A673 (cell line): ENCODE measurements at places on chromosomes 4 and X. TPM values are rescaled to one million over a fixed set of nuclear protein-coding genes. Genes with fewer than 3 reads are reported as not detected.

DNA sequence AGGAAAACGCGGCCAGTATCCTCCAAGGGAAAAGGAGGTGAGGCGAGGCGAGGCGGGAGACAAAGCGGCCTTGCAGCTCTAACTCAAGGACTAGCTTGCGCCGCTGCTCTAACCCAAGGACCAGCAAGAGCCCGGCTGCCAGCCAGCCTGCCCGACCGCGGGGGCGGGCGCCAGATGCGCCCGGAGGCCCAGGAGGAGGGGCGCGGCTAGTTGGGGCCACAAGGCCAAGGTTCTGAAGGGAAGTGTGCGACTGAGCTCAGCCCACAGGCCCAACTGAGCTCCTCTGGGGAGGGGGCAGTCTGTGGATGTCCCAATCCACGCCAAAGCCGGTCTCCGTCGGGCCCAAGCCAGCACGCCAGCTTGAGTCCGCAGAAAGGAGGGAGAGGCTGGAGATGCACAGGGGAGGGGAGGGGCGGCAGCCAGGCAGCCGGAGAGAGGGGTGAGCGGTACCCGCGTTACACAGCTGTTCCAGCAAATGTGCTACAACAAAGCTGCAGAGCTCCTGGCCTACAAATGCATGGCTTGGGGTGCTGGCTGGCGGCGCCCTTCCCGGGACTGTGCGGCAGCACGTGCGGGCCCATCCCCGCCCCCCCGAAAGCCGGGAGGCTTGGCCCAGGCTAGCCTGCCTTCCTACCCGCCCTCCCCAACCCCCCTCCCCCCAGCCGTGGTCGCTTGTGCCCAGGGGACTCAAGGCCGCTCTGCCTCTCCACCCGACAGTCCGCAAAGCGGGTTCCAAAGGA lies 637 bp downstream of the AMER1 start:
- H3K4me1 ChIP-seq = no peaks in the 10 kb centered on the region
- H3K27me3 ChIP-seq = no peaks in the 10 kb centered on the region
- H3K27ac ChIP-seq = peak overlapping the region; percentile 70
- peak overlapping the region; percentile 56 for H3K4me3 ChIP-seq

GRCh38 chr4:1654216-1654955 lies 29.7 kb downstream of the FAM53A start:
- H3K4me1 ChIP-seq = no peaks in the 10 kb centered on the region
- no peak overlapping the region for H3K4me3 ChIP-seq
- DNase-seq = no peak
- no peaks in the 10 kb centered on the region for H3K27me3 ChIP-seq
- H3K27ac ChIP-seq = no peak overlapping the region
- H3K36me3 ChIP-seq = no peaks in the 10 kb centered on the region

The VSIG4 gene
- not detected in 2 replicates for total RNA-seq

The SHISA3 gene
- total RNA-seq = 0.26 and 0.39 TPM in 2 replicates

GRCh38 chr4:7805533-7806337 lies 133.9 kb downstream of the AFAP1 start:
- DNase-seq = peak; percentile 68
- H3K4me1 ChIP-seq = peaks cover 34% of the 10 kb centered on the region
- peak overlapping the region; percentile 62 for H3K27ac ChIP-seq
- H3K4me3 ChIP-seq = no peak overlapping the region
- peaks cover 20% of the 10 kb centered on the region for H3K36me3 ChIP-seq

DNA sequence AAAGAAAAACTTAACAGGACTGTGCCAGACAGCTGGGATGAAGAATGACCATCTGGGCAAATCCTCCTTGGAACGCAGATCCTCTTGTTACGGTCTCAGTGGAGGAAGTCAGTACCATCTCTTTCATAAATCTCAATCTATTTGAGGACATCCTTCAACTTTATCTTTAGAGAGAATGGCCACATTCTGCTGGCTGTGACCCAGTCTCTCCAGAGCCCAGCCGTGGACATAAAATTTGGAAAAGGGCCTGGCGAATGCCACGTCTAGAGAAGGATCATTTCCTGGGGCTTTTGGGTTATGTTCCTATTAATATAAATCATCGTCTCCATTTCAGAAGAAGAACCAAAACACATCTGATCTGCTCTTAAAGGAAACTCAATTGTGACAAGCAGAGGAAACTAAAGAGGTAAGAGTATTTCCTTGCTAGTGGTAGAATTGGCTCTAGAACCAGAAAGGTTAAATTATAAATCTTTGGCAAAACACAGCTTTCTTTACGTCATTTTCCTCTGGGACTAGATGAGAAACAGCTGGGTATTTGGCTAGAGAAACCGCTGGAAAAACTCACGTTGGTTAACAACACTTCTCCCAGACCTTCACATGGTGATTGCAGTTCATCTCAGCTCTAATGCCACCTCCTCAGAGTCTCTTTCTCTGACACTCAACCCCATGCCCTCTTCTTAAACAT lies 164.7 kb downstream of the CHIC2 start:
- H3K27me3 ChIP-seq = no peaks in the 10 kb centered on the region
- DNase-seq = no peak
- H3K4me1 ChIP-seq = no peaks in the 10 kb centered on the region
- no peaks in the 10 kb centered on the region for H3K36me3 ChIP-seq

DNA sequence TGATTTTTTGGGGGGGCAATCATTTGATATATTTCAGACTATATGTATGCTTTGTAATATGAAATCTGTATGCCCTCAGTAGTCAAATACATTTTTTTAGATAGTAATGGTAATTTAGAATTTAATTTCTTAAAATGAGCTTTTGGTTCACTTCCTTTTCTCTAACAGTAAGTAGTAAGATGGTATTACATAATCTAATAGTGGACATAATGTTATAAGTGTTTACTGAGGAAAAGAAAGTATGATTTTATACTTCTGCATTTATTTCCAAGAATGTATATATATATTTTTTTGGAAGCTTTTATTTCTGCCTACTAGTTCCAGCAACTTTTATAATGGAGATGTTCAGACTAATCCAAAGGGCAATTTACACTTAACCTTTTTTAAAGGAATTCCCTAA lies 1450.7 kb upstream of the TENM3 start:
- H3K27ac ChIP-seq = no peak overlapping the region
- no peak overlapping the region for H3K4me3 ChIP-seq
- no peaks in the 10 kb centered on the region for H3K36me3 ChIP-seq
- H3K27me3 ChIP-seq = no peaks in the 10 kb centered on the region

DNA sequence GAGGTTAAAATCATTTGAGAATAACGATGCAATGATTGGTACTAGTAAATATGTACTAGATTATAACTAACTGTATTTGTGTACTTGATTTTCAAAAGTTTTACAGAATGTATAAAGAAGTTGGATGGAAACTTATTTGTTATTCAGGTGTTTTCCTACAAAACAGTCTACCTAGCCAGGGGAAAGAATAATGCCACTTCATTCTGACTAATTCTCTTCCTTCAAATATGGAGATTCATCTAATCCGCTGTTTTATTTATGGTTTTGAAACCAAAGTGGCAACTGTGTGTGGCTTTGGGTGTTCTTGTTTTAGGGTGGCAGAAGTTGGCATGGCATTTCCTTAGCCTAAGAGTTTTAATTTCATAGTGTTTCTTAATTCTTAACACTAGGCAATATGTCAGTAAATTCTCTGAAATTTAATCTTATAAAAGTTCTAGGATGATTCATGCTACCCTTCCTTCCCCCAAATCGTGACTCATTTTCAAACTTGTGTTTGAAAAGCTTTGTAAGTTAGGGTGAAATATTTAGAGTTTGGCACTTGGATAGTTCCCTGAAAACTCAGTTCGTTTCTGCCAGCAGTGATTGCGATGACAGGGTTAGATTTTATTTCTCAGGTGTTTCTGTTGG lies 62.6 kb downstream of the DCLK2 start:
- peak overlapping the region; percentile 6 for H3K27ac ChIP-seq
- peak; percentile 55 for DNase-seq
- H3K27me3 ChIP-seq = no peaks in the 10 kb centered on the region
- peaks cover 40% of the 10 kb centered on the region for H3K4me1 ChIP-seq

DNA sequence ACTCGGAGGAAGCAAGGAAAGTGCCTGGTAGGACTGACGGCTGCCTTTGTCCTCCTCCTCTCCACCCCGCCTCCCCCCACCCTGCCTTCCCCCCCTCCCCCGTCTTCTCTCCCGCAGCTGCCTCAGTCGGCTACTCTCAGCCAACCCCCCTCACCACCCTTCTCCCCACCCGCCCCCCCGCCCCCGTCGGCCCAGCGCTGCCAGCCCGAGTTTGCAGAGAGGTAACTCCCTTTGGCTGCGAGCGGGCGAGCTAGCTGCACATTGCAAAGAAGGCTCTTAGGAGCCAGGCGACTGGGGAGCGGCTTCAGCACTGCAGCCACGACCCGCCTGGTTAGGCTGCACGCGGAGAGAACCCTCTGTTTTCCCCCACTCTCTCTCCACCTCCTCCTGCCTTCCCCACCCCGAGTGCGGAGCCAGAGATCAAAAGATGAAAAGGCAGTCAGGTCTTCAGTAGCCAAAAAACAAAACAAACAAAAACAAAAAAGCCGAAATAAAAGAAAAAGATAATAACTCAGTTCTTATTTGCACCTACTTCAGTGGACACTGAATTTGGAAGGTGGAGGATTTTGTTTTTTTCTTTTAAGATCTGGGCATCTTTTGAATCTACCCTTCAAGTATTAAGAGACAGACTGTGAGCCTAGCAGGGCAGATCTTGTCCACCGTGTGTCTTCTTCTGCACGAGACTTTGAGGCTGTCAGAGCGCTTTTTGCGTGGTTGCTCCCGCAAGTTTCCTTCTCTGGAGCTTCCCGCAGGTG lies 637 bp downstream of the AR start:
- no peak overlapping the region for H3K27ac ChIP-seq
- peaks cover 28% of the 10 kb centered on the region for H3K27me3 ChIP-seq
- no peaks in the 10 kb centered on the region for H3K4me1 ChIP-seq
- no peak overlapping the region for H3K4me3 ChIP-seq

- H3K4me3 ChIP-seq = no peak within 1 kb of the TSS
- DNase-seq = no peak
- H3K27ac ChIP-seq = no peak within 1 kb of the TSS
- no peaks in the 10 kb centered on the region for H3K27me3 ChIP-seq
These were observed at the start of gene ARSH for GRCh38 chrX:3006495-3006894. TSS of gene ARSH (plus strand) at chrX:3006546. CDS start at chrX:3006613, 67 bp downstream.

The ZNF711 gene
- total RNA-seq = 21.0 and 22.4 TPM in 2 replicates

- DNase-seq = no peak
- no peaks in the 10 kb centered on the region for H3K27me3 ChIP-seq
- H3K4me1 ChIP-seq = no peaks in the 10 kb centered on the region
- no peak overlapping the region for H3K27ac ChIP-seq
- no peaks in the 10 kb centered on the region for H3K36me3 ChIP-seq
These were observed 21.4 kb downstream of the ETDC start for GRCh38 chrX:135330706-135331105.

The CXXC4 gene
- total RNA-seq = 1.8 and 2.2 TPM in 2 replicates

The ARMCX1 gene
- total RNA-seq = 6.1 and 6.2 TPM in 2 replicates

GRCh38 chr4:85886665-85887064 lies 411.7 kb downstream of the ARHGAP24 start:
- DNase-seq = no peak
- no peaks in the 10 kb centered on the region for H3K27me3 ChIP-seq
- no peak overlapping the region for H3K27ac ChIP-seq
- no peak overlapping the region for H3K4me3 ChIP-seq

- no peaks in the 10 kb centered on the region for H3K4me1 ChIP-seq
- H3K27me3 ChIP-seq = no peaks in the 10 kb centered on the region
- H3K4me3 ChIP-seq = no peak overlapping the region
- no peaks in the 10 kb centered on the region for H3K36me3 ChIP-seq
- H3K27ac ChIP-seq = no peak overlapping the region
- DNase-seq = no peak
These were observed 261.2 kb upstream of the GPC4 start for GRCh38 chrX:133676344-133677122.

DNA sequence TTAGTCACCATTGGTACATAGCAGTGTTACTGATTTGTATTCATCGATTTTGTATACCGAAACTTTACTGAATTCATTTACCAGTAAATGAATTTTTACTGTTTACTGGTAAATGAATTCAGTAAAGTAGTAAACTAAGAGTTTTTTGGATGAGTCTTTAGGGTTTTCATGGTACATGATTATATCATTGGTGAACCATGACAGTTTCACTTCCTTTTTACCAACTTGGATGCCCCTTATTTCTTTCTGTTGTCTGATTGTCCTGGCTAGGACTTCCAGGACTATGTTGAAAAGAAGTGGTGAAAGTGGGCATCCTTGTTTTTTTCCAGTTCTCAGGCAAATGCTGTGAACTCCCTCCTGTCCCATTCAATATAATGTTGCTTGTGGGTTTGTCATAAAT lies 494.9 kb downstream of the GALNTL6 start:
- no peaks in the 10 kb centered on the region for H3K27me3 ChIP-seq
- H3K4me3 ChIP-seq = no peak overlapping the region
- no peak for DNase-seq
- H3K36me3 ChIP-seq = no peaks in the 10 kb centered on the region

DNA sequence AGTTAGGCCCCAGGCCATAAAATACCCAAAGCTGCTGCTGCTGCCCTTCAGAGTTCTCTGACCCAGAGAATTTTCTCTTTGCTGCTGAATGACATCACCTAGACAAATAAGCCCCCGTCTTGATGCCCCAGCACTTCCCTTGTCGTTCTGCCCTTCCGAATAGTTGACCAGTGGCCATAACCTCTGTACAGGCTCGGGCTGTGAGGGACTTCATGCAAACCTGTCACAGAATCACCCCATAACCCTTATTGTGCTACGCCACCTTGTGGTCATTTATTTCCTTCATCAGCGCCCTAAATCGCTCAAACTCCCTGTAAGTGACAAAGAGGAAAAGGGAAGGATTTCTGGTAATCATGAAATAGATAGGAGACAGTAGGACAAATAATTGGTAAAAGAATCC lies 18.8 kb downstream of the SPACA5 start:
- H3K36me3 ChIP-seq = no peaks in the 10 kb centered on the region
- no peaks in the 10 kb centered on the region for H3K4me1 ChIP-seq
- H3K27me3 ChIP-seq = no peaks in the 10 kb centered on the region
- no peak overlapping the region for H3K27ac ChIP-seq
- DNase-seq = peak; percentile 70

- no peaks in the 10 kb centered on the region for H3K36me3 ChIP-seq
- no peaks in the 10 kb centered on the region for H3K27me3 ChIP-seq
- DNase-seq = no peak
- no peak overlapping the region for H3K4me3 ChIP-seq
- H3K27ac ChIP-seq = no peak overlapping the region
These were observed 52.7 kb downstream of the ADGRA3 start for GRCh38 chr4:22463179-22463578.

The SPANXD gene
- not detected in 2 replicates for total RNA-seq
